Endothelial cell (in vitro differentiated cells): ENCODE measurements at places on chromosomes 1 and 21.

DNA sequence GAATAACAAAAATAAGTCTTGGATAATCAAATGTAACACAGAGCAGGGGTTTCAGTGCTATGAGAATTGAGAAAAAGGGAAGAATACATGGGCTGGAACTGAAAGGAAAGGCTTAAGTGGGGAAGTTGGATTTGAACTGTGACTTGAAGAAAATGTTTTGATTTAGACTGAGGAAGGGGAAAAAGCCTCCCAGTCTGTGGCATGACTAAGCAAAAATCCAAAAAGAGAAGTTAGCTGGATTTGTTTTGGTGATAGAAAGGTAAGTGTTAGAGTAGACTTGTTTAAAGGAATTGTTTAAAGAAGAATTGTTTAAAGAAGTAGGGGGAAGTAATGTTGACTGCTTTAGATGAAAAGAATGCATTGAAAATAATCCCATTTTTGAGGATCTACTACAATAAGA, 46.0 kb downstream of the KCNK2 start:
- no peak overlapping the region for H3K4me3 ChIP-seq
- no peaks in the 10 kb centered on the region for H3K4me1 ChIP-seq
- DNase-seq: no peak
- H3K36me3 ChIP-seq: no peaks in the 10 kb centered on the region

DNA sequence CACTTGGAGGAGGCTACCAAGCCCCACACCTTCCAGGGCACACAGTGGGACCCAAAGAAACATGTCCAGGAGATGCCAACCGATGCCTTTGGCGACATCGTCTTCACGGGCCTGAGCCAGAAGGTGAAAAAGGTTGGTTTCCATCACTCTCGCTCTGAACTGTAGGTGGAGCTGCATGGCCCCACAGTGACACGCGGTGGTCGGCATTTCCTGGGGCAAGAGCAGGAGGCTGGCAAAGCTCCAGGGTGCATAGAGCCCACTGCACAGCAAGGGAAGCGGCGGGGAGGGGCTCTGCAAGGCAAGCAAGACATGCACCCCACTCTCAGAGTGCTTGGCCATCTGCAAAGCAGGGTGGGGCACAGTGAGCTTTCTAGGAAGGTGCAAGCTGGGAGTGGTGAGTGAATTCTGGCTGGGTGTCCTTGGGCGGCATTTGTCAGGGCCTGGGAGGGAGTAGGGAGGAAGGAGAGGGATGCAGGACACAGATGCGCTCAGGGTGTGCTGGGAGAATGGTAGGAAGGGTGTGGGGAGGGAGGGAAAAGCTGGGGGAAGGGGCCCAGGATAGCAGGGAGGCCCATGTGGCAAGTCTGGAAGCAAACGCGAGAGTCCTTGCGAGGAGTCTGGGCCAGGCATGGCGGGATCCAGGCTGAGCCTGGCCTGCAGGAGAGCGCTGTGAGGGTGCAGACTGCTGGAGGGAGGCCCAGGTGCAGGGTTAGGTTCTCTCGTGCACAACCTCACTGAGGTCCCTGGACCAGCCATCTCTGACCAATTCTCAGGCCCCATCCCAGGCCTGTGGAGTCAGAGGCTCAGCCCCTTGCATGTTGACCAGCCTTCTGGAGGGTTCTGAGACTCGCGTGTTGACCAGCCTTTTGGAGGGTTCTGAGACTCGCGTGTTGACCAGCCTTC, 11.0 kb downstream of the TRPM2 start:
- no peak for DNase-seq
- H3K36me3 ChIP-seq: no peaks in the 10 kb centered on the region
- no peaks in the 10 kb centered on the region for H3K4me1 ChIP-seq
- peaks cover 9% of the 10 kb centered on the region for H3K27me3 ChIP-seq
- no peak overlapping the region for H3K27ac ChIP-seq

- H3K27ac ChIP-seq: no peak overlapping the region
- H3K4me3 ChIP-seq: no peak overlapping the region
- H3K4me1 ChIP-seq: peaks cover 8% of the 10 kb centered on the region
These were observed 11.7 kb upstream of the CD101 start for GRCh38 chr1:116989835-116990234.

- H3K36me3 ChIP-seq: no peaks in the 10 kb centered on the region
- H3K4me1 ChIP-seq: peaks cover 15% of the 10 kb centered on the region
- peaks cover 3% of the 10 kb centered on the region for H3K27me3 ChIP-seq
- H3K27ac ChIP-seq: no peak overlapping the region
- no peak for DNase-seq
These were observed 40.6 kb upstream of the SLC2A1 start for GRCh38 chr1:42999308-42999707.

GRCh38 chr1:23522244-23522982, 8.6 kb downstream of the E2F2 start:
- H3K27me3 ChIP-seq: peaks cover 7% of the 10 kb centered on the region
- H3K36me3 ChIP-seq: no peaks in the 10 kb centered on the region
- H3K4me3 ChIP-seq: no peak overlapping the region
- peaks cover 7% of the 10 kb centered on the region for H3K4me1 ChIP-seq

GRCh38 chr1:201655910-201656309, 117.0 kb downstream of the NAV1 start:
- no peak for DNase-seq
- no peak overlapping the region for H3K27ac ChIP-seq
- H3K4me3 ChIP-seq: no peak overlapping the region
- H3K36me3 ChIP-seq: peaks cover 6% of the 10 kb centered on the region
- H3K4me1 ChIP-seq: peaks cover 17% of the 10 kb centered on the region

- H3K36me3 ChIP-seq: no peaks in the 10 kb centered on the region
- H3K27me3 ChIP-seq: peaks cover 5% of the 10 kb centered on the region
- no peaks in the 10 kb centered on the region for H3K4me1 ChIP-seq
- no peak for DNase-seq
- peak overlapping the region; percentile 3 for H3K4me3 ChIP-seq
These were observed 6.3 kb upstream of the TNNT2 start for GRCh38 chr1:201383647-201384405.

DNA sequence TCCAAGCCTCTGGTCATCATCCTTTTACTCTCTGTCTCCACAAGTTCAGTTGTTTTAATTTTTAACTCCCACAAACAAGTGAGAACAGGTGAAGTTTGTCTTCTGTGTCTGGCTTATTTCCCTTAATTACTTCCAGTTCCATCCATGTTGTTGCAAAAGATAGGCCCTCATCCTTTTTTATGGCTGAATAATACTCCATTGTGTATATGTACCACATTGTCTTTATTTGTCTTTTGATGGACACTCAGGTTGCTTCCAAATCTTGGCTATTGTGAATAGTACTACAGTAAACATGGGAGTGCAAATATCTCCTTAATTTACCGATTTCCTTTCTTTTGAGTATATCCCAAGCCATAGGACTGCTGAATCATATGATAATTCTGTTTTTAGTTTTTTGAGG, 262.5 kb downstream of the HHAT start:
- H3K4me3 ChIP-seq: no peak overlapping the region
- no peaks in the 10 kb centered on the region for H3K4me1 ChIP-seq
- H3K27ac ChIP-seq: no peak overlapping the region

DNA sequence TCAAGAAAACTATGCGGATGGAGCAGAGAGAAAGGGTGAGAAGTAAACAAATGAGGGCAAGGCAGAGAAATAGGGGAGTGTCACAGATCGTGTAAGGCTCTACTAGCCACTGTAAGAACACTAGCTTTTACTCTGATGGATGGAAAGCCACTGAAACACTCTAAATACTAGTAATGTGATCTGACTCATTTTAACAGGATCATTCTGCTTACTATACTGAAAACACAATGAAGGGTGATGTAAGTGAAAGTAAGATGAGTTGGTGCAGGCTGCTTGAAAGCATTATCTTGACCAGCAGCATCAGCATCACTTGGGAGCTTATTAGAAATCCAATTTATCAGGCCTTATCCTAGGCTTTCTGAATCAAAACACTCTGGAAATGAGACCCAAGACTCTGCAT, 32.7 kb downstream of the TUT4 start:
- no peak overlapping the region for H3K4me3 ChIP-seq
- peaks cover 2% of the 10 kb centered on the region for H3K27me3 ChIP-seq
- no peak for DNase-seq
- no peak overlapping the region for H3K27ac ChIP-seq
- peaks cover 2% of the 10 kb centered on the region for H3K4me1 ChIP-seq

DNA sequence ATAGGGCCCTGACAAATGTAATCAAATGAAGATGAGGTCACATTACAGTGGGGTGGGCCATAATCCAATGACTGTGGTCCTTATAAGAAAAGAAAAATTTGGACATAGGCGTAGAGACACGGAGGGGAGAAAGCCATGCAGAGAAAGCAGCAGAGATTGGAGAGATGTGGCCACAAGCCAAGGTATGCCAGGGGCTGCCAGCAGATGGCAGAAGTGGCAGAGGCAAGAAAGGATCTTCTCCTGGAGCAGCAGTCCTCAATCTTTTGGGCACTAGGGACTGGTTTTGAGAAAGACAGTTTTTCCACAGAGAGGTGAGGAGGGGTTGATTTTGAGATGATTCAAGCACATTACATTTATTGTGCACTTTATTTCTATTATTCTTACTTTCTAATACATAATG, 355.1 kb downstream of the NPHP4 start:
- H3K4me1 ChIP-seq: peaks cover 5% of the 10 kb centered on the region
- H3K27ac ChIP-seq: no peak overlapping the region
- no peak for DNase-seq
- H3K27me3 ChIP-seq: peaks cover 7% of the 10 kb centered on the region

GRCh38 chr1:59113876-59114457, 182.9 kb upstream of the FGGY start:
- DNase-seq: no peak
- H3K36me3 ChIP-seq: no peaks in the 10 kb centered on the region

GRCh38 chr1:13996334-13996733, 296.3 kb downstream of the PRDM2 start:
- peaks cover 5% of the 10 kb centered on the region for H3K36me3 ChIP-seq
- no peaks in the 10 kb centered on the region for H3K4me1 ChIP-seq
- DNase-seq: no peak
- no peak overlapping the region for H3K27ac ChIP-seq

GRCh38 chr1:24874611-24875234, 55.4 kb downstream of the RUNX3 start:
- no peak overlapping the region for H3K27ac ChIP-seq
- DNase-seq: no peak
- peaks cover 5% of the 10 kb centered on the region for H3K4me1 ChIP-seq
- H3K36me3 ChIP-seq: no peaks in the 10 kb centered on the region

GRCh38 chr21:24112020-24112419, 1495.3 kb downstream of the MRPL39 start:
- H3K36me3 ChIP-seq: no peaks in the 10 kb centered on the region
- no peaks in the 10 kb centered on the region for H3K27me3 ChIP-seq
- H3K4me1 ChIP-seq: no peaks in the 10 kb centered on the region
- DNase-seq: no peak
- no peak overlapping the region for H3K27ac ChIP-seq
